CD14-positive monocyte (primary cell): ENCODE measurements at places on chromosomes 13 and 19.

GRCh38 chr13:109389892-109390345 lies 396.5 kb downstream of the IRS2 start:
- DNase-seq: peak; percentile 98

- no peak for DNase-seq
Observed at GRCh38 chr13:49029570-49029969, 53.9 kb downstream of the FNDC3A start.

- no peak for DNase-seq
Observed at GRCh38 chr13:74273581-74273980, 139.4 kb upstream of the KLF12 start.

GRCh38 chr19:56690670-56691069 lies 19.1 kb upstream of the ZNF835 start:
- DNase-seq: no peak
